ENCODE measurements at places on chromosomes 5 and 9. TPM values are rescaled to one million over a fixed set of nuclear protein-coding genes. Genes with fewer than 3 reads are reported as not detected.

- DNase-seq = no peak
Measured at GRCh38 chr9:130189840-130190239, 17.6 kb downstream of the NCS1 start.

DNA sequence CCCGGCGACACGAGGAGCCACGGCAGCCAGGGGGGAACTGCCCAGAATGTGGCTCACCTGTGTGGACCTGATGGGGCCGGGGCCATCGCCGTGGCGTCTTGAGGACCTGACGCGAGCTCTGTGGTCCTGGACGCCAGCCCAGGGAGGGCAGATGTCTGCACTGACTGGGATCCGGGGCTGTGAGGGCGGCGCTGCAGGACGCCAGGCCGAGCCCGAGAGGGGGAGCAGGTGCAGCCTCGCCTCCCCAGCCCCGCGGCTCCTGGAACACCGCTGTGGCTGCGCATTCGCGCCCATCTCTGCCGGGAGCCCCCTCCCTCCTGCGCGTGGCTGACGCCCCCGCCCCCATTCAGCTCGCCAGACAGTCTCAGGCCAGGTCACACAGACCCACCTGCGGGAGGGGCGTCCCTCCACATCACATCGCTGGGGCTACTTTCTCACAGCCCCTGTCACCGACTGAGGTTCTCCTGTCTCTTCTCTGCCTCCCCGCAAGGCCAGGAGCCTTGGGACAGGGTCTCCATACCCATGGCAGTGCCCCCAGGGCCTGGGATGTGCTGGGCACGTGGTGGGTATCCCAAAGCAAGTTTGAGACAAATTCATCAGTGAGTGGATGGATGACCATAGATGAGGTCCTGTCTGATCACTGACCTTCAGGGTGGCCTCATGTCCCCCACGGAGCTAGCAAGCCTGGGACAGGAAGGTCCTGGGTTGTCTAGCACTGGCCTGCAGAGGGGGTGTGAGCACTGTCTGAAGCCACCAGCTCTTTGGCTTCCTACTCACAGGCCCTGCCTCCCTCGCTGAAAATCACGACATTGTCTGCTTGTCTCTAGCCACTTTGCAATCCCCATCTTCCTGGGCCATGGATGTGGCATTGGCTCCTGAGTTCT, 47.3 kb downstream of the RASGEF1C start:
- no peak for DNase-seq

ZNF366 gene
- total RNA-seq = 23.3 TPM

ADRB2 gene
- 0.36 TPM for total RNA-seq

DNA sequence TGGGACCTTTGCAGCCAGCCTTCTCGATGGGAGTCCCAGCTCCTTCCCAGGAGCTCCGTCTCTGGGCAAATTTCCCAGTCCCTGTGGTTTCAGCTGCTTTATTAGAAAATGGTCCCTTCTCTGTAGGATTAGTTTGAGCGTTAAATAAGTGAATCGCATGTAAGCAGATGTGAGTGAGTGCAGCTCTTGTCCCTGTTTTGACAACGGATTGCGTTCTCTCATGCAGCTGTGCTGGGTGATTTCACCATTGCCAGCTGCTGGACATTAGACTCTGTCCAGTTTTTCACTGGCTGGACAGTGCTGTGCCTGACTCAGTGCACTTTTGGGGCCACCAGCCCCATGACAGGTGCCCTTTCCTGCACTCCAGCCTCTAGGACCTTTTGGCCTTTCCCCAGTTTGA, 11.6 kb upstream of the CEL start:
- DNase-seq = no peak

DMRT3 gene
- not detected for total RNA-seq

DNA sequence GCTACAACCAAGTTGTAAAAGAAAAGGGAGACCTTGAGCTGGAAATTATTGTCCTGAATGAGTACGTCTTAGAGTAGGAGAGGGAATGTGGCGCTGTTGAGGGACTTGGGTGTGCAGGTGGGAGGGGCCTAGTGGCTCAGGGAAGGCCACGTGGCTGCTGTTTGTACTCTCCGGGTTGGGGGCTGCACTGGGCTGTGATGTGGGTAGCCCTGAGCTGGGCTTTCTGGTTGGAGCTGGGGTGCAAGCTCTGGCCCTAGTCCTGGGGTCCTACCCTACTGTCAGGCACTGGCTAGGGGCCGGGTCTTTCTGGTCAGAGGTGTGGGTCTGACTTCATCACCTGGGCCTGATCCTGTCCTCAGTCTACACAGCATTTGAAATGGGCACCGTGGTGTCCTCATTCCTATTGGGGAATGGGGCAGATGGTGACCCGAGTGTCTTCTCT, 19.1 kb upstream of the GLE1 start:
- DNase-seq = no peak

GRCh38 chr5:54722846-54723433, 205.4 kb downstream of the SNX18 start:
- no peak for DNase-seq

PLPPR1 gene
- total RNA-seq = 0.15 TPM

- no peak for DNase-seq
Measured at GRCh38 chr5:147972076-147972840, 65.9 kb upstream of the C5orf46 start.

DNA sequence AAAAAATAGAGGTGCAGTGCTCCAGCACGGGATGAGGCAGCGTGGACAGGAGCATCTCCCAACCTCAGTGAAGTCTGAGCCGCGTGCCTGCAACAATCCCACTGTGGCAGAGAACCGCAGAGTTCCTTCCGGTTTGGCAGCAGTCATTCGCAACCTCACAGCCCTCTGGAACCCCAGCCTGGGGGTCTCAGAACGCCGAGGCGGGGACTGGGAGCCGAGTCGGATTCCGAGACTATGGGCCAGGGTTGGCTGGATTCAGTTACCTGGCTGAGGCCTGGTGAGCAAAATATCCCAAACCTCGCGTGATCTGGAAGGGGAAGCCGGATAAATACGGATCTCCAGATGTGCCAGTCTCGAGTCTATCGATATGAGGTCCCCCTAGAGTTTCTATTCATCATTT, 27.0 kb downstream of the CDKN2A start:
- peak; percentile 17 for DNase-seq

GRCh38 chr5:142874540-142874939, 104.4 kb downstream of the ARHGAP26 start:
- DNase-seq = peak; percentile 67

GRCh38 chr5:151805414-151806223, 33.9 kb downstream of the G3BP1 start:
- no peak for DNase-seq

OR1J2 gene
- not detected for total RNA-seq

DNA sequence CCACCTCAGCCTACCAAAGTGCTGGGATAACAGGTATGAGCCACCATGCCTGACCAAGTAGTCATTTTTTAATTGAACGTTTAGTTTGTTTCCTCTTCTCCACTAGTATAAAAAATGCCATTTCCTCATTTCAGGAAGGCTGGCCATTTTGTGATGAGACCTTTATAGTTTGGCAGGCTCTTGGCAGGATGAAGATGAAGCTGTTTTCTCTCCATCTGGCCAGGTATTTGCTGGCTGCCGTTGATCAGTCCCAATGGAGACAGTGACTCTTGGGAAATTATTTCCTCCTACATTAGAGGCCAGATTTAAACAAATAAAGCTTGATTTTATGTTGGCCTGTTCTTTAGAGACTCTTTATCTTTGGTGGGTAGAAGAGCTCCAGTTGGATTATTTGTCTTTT, 199.0 kb downstream of the ARHGAP26 start:
- DNase-seq = no peak

PHF24 gene
- total RNA-seq = 0.13 TPM

LHX6 gene
- 6.0 TPM for total RNA-seq

- no peak for DNase-seq
Measured at GRCh38 chr5:42881416-42882117, 69.9 kb upstream of the SELENOP start.

DNA sequence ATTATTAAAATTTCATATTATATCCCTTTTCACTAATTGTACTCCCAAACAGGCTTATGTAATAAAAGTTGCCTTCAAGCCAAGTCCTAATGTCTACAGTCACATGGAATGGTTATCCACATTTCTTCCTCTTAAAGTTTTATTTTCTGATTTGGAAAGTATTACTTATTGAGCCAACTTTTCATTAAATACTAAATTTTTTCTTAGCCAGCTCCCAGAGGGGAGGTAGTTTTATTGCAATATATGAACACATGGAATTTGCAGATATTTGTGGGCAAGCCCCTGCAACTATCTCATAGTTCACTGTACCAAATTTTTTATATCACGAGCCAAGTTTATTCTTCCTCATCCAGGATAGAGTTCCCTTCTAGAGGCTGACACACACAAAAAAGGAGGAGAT, 332.8 kb upstream of the PTGER4 start:
- no peak for DNase-seq

DNA sequence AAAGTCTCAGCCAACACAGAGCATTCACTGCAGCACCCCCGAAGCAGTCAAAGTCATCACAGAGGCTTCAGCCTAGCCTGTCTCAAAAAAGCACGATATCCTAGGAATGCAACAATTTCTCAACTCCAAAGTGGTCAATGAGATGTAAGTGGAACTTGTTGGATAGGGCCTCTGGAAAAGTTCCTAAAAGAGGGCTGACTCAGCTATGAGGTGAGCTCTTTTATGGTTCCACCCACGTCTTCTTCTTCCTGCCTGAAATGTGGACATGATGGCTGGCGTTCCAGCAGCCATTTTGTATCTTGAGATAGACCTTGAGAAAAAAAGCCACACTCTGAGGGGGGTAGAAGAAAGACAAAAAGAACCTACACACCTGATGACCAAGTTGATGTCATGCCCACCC, 32.5 kb upstream of the TRIO start:
- DNase-seq = no peak

DNA sequence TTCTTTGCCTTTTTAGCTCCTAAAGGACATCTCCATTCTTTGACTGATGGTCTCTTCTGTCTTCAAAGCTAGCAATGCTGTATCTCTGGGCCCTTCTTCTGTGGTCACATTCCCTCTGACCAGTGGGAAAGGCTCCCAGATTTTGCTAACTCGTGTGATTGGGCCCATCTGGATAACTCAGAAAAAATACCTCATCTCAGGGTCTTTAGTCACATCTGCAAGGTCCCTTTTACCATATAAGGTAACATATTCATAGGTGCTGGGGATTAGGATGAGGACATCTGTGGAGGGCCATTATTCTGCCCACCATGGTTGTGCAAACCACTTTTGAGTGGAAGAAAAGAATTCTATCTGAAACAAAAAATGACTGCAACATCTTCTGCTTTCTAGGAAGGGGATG, 76.3 kb upstream of the MAMDC2 start:
- DNase-seq = no peak

- DNase-seq = no peak
Measured at GRCh38 chr9:114745108-114745848, 60.6 kb downstream of the TNFSF15 start.

DNA sequence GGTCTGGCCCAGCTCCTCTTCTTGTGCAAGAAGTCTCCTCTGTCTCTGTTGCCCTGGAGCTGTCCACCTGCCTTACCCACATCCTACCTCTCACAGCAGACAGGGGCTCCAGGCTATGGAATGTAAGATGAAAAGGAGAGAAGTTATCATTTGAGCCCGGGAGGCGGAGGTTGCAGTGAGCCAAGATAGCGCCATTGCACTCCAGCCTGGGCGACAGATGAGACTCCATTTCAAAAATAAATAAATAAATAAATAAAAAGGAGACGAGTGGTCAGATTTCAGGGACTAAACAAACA, 37.5 kb upstream of the DENND4C start:
- DNase-seq = no peak

DNA sequence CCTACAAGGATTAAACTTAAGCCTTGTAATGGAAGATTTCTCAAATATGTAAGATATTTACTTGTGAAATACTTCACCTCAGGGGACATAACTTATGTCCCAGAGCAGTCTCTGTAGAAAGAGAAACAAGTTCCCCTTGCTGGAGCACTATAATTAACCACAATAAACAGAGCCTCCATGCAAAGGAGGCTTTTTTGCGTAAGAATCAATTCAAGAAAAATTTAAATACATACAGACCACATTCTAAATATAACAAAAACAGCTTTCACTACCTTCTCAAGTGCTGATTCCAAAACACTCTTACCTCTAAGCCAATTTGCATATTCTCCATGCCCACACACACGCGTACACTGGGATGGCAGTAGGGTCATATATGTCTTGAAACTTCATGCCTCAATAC, 30.7 kb upstream of the CCNB1 start:
- DNase-seq = no peak

- no peak for DNase-seq
Measured at GRCh38 chr5:142289708-142290576, 34.9 kb downstream of the SPRY4 start.

- no peak for DNase-seq
Measured at GRCh38 chr5:117131048-117131679, 556.5 kb upstream of the SEMA6A start.

HAVCR1 gene
- total RNA-seq = not detected

DNA sequence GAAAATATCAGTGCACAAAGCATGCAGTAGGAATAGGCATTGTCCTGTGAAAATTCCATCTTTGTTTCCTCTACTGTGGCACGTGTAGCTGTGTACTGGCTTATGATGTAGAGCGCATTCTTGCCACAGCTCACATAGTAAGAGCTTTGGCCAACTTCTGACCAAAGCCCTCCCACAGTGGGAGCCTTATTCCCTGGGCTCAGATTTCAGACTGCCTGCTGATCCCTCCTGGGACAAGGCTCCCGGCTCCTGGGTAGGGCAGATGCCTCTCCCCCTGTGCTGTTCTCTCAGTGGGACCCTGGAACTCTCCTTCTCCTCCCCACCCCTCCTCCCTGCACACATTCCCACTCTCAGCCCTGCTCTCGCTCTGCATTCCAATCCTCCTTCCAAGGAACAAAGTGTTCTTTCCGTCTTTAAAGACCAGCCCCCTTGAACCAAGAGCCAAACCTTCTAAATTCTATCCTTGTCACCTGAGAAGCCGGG, 17.5 kb downstream of the LCP2 start:
- DNase-seq = no peak
